ENCODE measurements at places on chromosomes 6 and 20.

- DNase-seq = no peak
Measured at GRCh38 chr20:62792182-62792939, 3.9 kb upstream of the MRGBP start.

DNA sequence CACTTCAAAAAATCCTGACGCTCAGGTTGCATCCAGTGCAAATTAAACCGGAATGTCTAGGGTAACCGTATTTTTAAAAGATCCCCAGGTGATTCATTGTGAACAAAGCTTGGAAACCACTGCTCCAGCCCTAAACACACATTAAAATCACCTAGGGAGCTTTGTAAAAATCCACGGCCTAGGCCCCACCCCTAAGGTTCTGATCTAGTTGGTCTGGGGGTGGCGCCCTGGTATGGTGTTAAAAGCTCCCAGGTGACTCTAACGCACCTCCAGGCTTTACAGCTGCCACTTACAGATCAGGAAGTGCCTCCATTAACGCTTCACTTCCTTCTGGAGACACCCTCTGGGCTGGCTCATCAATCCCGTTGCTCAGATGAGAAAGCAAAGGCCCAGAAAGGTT lies 92.2 kb downstream of the GRM4 start:
- DNase-seq = no peak

GRCh38 chr6:121442576-121442975 lies 7.1 kb downstream of the GJA1 start:
- no peak for DNase-seq

- no peak for DNase-seq
Measured at GRCh38 chr6:145865595-145865994, 51.0 kb upstream of the FBXO30 start.

DNA sequence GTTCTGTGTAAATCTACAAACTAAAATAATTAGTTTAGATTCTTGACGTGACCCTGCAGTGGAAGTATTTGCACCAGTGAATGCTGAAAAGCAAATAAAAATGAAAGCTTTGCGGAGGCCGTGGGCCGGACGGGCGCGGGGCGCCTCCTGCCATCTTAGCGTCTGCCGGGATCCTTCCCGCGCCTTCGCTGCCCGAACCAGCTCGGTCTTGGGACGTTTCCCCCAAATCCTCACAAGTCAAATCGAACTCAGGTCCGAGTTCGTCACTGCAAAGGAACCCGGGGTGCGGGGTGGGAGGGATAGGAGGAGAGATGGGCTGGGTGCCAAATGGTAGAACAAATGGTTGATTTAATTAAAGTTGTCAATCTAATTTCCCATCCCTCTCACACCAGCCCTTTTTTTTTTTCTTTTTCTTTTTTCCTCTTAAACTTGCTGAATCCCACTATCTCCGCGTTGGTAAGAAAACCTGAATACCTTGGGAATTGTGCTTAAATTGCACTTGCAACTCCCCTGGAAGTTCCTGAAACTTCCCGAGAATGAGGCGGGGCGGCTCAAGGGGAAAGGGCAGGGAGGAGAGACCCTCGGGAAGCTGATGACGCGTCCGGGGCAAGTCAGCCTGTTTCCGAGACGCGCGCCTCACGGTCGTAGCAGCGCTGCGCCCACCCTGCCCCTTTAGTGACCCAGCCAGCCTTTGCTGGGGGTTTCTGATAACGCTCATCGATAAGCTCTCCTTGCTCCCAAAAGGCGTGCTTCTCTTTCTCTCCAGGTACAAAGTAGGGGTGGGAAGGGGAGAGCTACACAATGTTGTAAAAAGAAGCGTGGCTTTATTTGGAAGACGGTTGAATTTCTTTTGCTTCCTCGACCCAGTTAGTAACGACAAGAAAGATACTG lies 1.8 kb downstream of the GJA1 start:
- DNase-seq = no peak

DNA sequence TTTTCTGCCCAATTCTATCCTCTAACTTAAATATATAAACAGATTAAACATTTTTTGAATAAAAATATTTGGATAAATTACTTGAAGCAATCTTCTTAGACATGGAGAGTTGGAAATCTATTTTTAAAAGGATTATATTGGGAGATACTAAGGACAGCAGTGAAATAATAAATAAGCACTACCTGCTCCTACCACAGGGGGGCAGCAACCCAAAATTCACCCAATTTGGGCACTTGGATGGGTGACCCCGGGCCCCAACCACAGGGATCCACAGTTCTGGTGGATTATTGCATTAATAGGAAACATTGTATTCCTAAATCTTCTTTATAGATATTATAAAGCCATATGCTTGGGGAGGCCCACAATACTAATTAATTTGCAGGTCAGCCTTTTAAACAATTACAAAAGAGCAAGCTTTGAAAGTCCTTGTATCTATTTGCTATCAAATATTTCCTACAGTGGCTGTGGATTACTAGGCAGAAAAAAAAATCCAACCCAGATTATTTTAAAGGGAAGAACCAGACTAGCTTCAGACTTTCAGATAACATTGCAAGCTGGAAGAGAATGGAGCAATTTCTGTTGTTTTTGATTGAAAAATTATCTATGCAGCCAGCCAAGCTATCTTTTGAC lies 66.4 kb upstream of the PDE10A start:
- DNase-seq = no peak

DNA sequence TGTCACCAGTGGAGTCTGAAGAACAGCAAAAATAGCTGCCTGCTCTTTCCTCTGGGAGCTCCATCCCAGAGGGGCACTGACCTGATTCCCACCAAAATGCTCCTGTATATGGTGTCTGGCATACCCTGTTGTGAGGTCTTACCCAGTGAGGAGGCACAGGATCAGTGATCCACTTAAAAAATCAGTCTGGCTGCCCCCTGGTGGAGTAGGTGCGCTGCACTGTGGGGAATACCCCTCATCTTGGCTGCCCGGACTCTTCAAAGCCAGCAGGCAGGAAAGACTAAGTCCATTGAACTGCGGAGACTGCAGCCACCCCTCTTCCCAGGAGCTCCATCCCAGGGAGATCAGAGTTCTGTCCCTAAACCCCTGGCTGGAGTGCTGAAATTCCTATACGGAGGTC lies 230.9 kb upstream of the HTR1E start:
- no peak for DNase-seq

DNA sequence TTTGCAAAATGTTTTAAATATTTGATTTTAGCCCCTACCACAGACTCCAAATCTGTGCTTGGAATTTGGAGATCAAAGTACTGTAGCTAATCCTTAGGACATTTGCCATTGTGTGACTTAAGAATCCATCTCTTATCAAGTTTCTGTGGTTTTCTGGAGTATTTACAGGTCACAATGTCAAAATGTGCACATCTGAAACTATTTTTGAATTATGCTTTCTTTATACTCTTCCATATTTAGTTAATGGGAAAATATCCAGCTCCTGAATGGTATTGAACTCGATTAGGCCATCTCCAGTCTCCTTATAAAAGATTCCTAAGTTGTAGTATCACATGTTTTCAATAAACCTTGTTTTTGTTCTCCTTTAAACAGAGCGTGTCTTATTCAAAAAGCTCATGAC lies 162.5 kb downstream of the KHDC1L start:
- DNase-seq = no peak

- DNase-seq = no peak
Measured at GRCh38 chr6:137222381-137222780, 3.2 kb upstream of the IFNGR1 start.

GRCh38 chr6:138443979-138444378 lies 40.0 kb downstream of the HEBP2 start:
- no peak for DNase-seq

DNA sequence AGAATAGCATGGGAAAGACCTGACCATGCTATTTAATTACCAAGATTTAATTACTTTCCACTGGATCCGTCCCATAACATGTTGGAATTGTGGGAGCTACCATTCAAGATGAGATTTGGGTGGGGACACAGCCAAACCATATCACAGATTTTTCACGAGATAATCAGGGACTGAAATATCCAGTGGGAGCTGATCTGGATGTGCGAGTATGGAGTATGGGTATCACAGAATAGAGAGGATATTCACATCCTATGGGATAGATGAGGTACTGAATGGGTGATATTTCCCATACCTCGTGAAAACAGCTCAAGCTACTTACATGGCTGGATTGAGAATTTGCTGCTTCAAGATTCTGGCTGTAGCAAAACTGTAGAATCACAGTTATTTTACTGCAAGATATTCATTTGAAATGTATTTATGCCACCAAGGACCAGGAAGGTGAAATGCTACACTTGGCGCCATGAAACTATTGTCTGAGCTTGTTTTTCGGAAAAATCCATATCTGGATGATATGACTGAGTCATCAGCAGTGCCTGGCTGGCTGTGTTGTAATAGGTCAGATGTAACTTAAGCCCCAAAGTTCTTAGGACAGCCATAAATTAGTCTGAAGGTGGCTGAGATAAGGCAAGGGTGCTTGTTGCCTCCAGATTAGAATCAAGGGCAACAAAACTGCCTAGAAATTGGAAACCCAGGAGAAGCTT lies 29.8 kb downstream of the KCNS1 start:
- DNase-seq = no peak

- DNase-seq = no peak
Measured at GRCh38 chr20:57540890-57541580, 16.1 kb upstream of the CTCFL start.
